Activated CD8-positive, alpha-beta memory T cell treated with anti-CD3 and anti-CD28 coated beads for 4 hours (primary cell): ENCODE measurements at places on chromosomes 2 and 18.

- no peak for DNase-seq
These were observed 159.2 kb downstream of the DDX1 start for GRCh38 chr2:15750822-15751329.

- no peak for DNase-seq
These were observed 7.4 kb upstream of the NAB1 start for GRCh38 chr2:190641469-190641868.

- no peak for DNase-seq
These were observed 188.8 kb downstream of the SETBP1 start for GRCh38 chr18:44869533-44869932.

GRCh38 chr2:143264851-143265250, 135.6 kb downstream of the ARHGAP15 start:
- DNase-seq = no peak
